ENCODE measurements at places on chromosomes 16 and 17.

GRCh38 chr17:41052566-41052965, 2.5 kb downstream of the KRTAP2-2 start:
- no peak for DNase-seq

GRCh38 chr17:9669551-9670008, 24.3 kb downstream of the USP43 start:
- DNase-seq = no peak

DNA sequence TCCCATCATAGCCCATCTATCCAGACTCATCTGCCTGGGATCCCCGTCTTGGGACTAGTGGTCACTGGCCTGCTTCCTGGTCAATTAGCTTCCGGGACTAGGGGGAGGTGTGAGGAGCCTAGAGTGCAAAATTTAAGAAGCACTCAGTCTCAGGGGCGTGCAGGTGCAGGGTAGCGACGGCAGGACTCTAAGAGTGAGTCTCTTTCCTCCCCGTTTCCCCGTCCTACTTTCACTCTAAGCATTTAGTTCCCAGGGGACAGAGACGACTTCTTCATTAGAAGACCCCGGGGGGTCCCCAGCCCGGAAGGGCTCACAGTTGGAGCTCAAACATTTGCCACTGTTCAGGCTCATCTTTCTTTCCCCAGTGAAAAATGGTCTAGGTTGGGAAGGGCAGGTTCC, 677 bp upstream of the ZNHIT3 start:
- no peak for DNase-seq

DNA sequence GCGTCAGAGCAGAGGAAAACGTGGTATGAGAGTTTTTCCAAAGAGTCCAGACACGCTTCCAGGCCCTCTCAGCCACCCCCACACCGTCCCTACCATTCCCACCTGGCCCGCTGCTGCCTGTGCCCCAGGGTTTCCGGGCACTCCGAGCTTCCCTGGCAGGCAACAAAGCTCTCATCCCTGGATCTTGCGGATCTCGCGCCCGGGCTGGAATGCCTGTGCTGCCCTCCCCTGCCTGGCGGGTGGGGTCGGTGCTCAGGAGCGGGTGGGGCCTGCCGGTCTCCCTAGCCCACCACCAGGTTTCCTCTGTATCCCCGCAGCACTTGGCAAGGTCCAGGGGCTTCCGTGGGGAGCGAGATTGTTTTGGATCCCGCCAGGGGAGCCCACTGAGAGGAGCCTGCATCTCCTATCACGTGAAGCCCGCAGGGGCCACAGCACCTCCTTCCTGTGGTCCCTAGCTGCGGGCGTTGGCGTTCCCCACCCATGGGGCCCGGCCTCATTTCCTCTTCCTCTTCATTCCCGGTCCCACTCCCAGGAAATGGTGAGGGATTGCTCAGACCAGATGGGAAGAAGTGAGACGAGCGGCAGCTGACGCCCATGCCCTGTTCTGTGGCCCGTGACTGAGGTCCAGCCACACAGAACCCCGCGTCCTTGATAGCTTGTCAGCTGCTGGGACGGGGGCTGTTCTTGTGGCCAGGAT, 11.0 kb downstream of the TBC1D24 start:
- DNase-seq = no peak

DNA sequence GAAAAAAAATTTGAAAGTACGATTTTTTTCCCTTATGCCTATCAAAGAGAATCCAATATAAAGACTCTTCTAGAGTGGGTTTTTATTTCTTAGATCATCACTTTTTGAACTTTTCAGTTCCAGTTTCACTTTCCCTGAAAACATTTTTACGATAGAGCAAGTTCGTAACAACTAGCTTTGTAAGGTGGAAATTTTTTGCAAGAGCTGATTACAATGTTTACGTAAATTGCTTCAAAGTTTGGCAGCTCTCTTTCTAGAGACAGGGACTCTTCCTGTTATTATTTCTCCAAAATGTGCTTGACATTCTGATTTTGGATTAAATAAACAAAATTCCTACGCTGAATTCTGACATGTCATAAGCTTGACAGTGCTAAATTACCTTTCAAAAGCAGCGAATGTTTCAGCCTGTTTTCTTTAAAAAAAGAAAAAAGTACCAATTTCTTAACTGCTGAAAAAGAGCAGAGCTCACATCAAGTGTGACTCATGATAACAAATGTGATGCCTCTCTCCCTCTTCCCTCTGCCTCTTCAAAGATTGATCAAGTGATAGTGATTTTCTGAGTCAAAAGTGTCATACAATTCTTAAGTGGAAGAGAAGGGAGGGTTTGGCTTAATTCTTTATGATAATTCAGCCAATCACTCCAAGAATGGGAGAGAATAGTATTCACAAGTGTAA, 175.2 kb downstream of the KCNJ2 start:
- no peak for DNase-seq

DNA sequence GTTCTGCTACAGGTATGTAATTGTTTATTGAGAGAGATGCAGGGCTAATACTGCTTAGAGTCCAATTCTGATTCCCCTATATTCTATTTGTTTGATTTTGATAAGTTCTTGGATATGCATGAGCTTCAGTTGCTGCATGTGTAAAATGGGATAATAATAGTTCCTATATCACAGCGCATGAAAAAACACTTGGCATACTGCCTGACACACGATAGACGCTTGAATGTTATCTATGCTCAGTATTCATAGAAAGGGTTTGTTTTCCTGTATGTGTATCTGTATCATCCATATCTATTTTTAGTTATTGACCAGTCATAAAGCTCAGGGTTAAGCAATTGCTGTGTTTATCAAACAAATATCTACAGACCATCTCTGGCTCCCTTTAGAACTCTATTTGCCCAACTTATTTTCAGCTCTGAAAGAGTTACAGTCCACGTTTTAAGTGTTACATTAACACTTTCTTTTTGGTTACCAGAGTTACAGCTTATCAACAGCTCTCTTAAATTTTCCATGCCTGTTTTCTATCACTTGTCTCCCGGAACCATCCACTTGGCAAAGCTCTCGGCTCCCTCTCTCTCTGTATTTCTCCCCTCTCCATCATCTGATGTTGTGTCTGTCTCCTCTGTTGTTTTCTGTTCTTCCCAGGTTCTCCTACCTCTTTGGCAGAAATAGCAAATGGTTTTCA, 334.8 kb downstream of the CBLN1 start:
- no peak for DNase-seq

All from hepatic stellate cell (primary cell).